ENCODE measurements at places on chromosomes 1 and 21. TPM values are rescaled to one million over a fixed set of nuclear protein-coding genes. Genes with fewer than 3 reads are reported as not detected.

CELA3A gene
- total RNA-seq: not detected

OR10J1 gene
- total RNA-seq: not detected

ANKRD35 gene
- 0.22 TPM for total RNA-seq

APCS gene
- total RNA-seq: not detected
